ENCODE measurements at places on chromosomes 5 and 9.

DNA sequence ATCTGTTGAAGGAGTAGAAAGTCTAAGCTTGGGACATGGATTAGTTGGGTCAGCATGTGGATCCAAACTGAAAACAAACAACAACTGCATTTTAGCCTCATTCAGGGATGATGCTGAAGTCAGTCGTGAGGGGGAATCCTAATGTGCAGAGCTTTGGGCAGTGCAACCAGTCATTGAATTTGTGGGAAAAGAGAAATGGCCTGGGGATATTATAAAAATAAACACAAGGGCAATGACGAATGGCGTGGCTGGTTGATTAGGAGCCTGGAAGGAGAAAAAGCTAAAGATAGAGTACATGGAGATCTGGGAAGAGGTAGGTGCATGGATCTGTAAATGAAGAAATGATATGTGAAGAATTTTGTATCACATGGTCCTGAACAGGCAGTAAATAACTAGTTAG lies 477.6 kb downstream of the TLE1 start:
- no peak for DNase-seq

DNA sequence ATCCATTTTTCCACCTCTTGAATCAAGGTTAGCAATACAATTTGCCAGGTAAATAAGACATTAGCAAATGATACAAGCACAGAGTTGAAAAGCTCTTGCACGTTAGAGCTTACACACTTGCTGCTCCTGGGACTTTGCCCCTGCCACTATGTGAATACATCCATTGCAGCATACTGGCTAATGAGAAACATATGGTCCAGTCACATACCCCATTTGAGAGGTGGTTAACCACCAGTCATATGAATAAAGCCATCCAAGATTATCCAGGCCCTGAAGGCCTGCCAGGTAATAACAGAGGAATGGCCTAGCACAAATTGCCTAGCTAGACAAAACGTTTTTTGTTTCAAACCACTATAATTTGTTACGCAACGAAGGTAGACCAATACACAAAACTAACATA lies 45.8 kb upstream of the FTMT start:
- DNase-seq: no peak

GRCh38 chr9:36665921-36666431 lies 93.3 kb downstream of the MELK start:
- DNase-seq: no peak

GRCh38 chr5:146794326-146795029 lies 84.1 kb downstream of the PPP2R2B start:
- DNase-seq: no peak

DNA sequence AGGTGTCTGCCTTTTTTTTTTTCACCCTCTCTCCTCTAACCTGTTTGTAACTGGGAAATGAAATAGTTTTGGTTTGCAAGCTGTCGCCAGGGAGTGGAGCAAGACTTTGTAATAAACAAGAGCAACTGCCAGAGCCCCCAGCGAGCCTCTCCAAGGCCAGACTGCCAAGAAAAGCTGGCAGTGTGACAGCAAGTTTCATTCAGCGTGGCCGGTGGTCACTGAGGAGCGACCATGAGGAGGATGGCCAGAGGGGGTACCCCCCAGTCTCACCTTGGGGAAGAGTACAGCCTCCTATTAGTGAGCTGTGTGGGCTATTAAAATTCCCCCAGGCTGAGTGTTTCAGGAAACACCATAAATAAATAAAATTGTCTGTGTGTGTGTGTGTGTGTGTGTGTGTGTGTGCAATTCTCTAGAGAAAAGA lies 49.9 kb downstream of the ZFAND5 start:
- peak; percentile 82 for DNase-seq

GRCh38 chr5:150245111-150245789 lies 44.3 kb downstream of the CAMK2A start:
- DNase-seq: no peak

GRCh38 chr9:109894473-109894872 lies 114.5 kb downstream of the PALM2AKAP2 start:
- DNase-seq: no peak

DNA sequence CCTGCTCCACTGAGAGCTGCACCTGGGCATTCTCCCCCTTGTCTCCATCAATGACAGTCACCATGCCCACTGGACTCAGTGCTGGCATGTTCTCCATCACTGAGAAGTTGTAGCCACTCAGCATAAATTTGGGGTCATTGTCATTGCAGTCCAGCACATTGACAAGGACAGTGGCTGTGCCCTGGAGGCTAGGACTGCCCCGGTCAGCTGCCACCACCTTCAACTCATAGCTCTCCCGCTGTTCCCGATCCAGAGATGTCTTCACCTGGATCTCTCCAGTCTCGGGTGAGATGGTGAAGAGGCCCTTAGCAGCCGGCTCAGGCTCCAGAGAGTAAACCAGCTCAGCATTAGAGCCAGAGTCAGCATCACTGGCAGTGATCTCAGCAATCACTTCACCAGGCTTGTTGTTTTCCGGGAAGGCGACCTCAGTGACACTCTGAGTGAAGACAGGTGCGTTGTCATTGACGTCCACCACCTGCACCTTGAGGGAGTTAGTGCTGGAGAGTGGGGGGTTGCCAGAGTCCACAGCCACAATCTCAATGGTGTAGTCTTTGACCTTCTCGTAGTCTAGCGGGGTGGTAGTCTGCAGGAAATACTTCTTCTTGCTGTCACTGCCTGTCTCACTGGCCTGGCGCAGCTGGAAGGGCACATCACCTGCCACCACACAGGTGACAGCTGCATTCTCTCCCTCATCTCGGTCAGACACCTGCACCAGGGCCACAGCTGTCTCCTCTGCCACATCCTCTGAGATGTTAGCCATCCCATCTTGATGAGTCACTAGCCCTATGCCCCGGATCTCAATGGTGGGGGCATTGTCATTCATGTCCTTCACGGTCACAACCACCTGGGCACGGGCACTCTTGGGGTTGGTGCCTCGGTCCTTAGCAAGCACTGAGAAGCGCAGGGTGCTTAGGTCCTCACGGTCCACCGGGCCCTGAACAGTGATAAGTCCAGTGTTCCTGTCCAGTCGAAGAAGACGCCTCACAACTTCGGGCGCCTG lies 13.5 kb downstream of the PCDH1 start:
- DNase-seq: no peak

- DNase-seq: no peak
Measured at GRCh38 chr9:87386490-87387025, 111.1 kb upstream of the DAPK1 start.

- no peak for DNase-seq
Measured at GRCh38 chr9:113399646-113400200, 1.4 kb downstream of the ALAD start.

DNA sequence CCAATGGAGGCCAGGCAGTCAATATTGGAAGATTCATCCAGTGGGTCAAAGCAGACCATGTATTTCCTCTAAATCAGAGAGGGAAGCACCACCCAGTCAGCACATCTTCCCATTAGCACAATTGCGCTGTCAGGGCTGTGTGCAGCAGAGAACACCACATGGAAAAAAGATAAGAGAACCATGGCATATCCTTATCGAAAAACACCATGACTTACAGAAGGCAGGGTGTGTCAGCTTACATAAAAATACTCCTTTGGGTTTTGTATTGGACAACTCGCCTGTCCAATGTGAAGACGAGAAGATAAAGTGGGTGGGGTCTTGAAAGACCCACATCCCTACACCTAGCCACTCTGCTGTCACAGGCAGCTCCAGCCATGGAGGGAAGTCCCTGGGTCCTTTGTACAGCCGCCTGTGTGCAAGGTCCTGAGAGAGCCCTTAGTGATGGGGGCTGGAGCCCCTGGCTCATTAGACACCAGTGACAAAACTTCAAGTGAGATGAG lies 71.9 kb upstream of the SPATA31E1 start:
- no peak for DNase-seq

GRCh38 chr5:17893026-17893635 lies 258.9 kb downstream of the TAF11L14 start:
- DNase-seq: no peak

DNA sequence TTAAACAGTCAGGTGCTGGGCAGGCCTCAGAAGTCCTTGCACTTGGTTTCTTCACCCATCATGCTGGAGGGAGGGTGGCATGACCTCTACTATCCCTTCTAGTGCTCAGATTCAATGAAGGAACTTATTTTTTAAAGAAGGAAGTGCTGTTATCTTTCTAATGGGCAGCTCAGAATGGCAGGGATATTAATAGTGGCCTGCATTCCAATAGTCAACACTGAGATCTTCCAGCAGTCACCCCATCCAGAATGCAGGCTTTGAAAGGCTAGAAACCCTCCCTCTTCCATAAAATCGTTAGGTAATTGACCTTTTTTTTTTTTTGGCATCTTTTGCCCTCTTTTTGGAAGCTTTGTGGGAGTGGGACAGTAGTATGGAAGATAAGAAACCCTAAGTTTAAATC lies 325.0 kb downstream of the ARRDC3 start:
- DNase-seq: no peak

DNA sequence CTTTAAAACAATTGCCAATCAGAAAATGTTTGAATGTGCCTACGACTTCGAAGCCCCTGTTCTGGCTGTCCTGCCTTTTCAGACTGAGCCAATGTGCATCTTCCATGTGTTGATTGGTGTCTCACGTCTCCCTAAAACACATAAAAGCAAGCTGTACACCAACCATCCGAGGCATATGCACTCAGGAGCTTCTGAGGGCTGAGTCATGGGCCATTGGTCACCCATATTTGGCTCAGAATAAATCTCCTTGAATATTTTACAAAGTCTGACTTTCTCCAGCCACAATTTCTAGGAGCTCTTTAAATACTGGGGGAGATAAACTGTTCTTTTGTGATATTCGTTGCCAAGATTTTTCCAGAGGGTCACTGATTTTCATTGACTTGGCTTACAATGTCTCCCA lies 53.9 kb downstream of the C9orf57 start:
- no peak for DNase-seq

DNA sequence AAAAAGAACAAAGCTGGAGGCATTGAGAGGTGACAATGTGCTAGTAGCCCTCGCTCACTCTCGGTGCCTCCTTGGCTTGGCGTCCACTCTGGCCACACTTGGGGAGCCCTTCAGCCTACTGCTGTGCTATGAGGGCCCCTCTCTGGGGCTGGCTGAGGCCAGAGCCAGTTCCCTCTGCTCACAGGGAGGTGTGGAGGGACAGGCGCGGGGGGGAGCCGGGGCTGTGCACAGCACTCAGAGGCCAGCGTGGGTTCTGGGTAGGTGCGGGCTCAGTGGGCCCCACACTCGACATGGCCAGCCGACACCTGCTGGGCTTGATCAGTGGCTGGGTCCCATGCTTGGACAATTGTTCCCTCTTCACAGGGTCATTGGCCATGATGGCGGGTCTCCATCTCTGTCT lies 202.5 kb upstream of the GRAMD2B start:
- DNase-seq: no peak

- DNase-seq: no peak
Measured at GRCh38 chr5:172765766-172766286, 5.2 kb downstream of the DUSP1 start.

DNA sequence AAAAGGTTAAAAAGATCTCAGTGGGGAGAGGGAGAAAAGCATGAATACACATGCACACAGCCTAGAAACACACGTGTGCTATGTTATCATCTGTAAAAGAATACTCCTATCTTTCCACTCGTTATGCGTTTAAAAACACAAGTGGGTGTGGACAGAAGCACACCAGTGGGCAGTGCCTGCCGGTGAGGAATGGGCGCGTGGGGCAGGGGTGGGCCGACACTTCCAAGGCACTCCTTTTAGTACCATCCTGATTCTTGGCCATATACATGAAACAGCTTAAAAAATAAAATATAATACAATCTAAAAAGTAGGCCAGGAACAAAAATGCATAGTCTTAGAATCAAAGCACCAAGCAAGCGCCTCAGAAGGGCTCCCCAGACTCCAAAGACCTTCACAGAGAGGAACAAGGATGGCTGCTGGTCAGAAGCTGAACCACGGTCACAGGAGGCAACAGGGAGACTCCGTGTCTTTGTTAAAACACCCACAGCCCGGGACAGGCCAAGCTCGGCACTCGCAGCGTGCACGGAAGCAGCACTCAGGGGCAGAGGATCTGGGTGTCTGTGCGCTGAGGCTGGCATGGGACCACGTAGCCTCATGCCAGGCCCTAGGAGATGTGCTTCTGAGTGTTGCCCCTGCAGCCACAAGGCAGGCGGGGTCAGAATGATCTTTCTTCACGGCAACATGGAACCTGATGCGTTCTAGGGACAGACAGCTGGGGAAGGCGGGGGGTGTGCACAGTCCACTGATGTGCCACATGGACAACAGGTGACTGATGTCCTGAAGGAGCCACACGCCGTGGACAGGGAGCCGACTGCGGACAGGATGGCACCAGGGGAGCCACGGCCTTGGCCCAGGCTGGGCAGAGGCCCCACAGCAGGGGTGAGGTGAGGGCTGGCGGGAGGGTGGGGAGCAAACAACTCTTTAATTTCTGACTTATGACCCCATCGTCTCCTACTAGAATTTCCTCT lies 15.9 kb downstream of the BRD9 start:
- DNase-seq: no peak

DNA sequence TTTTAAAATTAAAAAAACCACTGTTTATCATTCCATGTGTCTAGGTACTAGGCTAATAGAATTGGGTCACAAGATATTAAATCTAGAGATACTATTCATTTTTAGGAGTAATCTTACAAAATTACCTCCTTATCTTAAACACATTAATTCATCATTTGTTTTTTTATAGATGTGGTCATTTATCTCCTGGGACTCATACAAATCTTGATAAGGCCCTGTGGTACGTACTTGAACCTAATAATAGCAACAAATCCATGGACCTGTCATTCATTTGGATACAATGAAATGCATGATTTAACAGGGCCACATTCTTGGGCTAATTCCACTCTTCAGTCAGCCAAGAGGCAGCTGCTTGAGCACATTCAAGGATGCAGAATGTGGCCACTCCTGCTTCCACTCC lies 66.4 kb upstream of the MARCHF11 start:
- no peak for DNase-seq

DNA sequence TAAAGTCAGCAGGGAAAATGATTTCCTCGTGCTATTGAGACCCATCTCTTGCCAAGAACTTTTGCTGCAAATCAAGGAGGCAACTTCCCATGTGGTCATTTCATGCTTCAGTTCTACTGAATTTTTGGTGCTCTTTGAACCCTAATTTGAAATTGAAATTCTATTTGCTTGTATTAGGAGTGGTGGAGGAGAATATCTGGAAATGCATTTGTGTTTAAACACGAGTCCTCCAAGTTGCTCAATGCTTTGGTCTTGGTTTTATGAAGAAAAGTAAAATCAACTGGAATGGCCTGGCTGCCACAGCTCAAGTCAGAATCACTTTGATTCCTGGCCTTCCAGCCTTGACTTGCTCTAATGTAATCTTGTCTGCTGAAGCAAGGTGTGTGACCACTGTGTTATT lies 613.2 kb downstream of the TLE1 start:
- no peak for DNase-seq

GRCh38 chr9:116484492-116485061 lies 202.5 kb upstream of the TRIM32 start:
- no peak for DNase-seq

GRCh38 chr5:104298518-104298917 lies 735.9 kb upstream of the NUDT12 start:
- no peak for DNase-seq

DNA sequence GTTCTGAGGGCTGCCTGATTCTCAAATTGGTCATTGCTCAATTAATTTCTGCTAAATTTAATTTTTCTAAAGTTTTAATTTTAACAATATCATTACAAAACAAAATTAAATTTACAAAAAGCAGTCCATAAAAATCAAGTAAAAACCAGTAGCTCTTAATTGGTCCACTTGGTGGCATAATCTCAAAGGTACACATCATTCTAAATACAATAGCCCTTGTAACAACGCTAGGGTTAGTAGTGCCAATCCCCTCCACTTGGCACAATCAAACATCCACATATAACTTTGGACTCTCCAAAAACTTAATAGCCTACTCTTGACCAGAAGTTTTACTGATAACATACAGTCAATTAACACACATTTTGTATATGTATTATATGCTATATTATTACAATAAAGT lies 1.9 kb upstream of the NDUFB6 start:
- DNase-seq: no peak

All from suprapubic skin (tissue), 4 donors.